ENCODE measurements at places on chromosomes 1 and 21.

DNA sequence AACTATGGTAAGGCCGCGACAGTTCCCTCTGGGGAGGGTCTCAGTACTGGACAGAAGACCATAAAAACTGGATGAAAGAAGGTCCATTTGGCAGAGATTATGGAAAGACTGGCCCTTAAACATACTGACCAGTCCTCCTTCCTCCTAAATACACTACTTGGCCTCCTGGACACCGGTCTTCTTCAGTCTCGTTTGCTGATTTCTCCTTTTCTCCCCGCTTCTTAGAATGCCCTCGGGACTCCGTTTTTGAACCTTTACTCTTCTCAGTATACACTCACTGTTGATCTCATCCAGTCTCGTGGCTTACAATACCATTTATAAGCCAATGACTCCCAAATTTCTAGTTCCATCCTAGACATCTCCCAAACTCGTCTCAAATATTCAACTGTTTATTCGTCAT is 694 bp upstream of the MRPL9 start:
- peak; percentile 4 for DNase-seq

- no peak for DNase-seq
These were observed 133.2 kb upstream of the ZBTB40 start for GRCh38 chr1:22318279-22318981.

DNA sequence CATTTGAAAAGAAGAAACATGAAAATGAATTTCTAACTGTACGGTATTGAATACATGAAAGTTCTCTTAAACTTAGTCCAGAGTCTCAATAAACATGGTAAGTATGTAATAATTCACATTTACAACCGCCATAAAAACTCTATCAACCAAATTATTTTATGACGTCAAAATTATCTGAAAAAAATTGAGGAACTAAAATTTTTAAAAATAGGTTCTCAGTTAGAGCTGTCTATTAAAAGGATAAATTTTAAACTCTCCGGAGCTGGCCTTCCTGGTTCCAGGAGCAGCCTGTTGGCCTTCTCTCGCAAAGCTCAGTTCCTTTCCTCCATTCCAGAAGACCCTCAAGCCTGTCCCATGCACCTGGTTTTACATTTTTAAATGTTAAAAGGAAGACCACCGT is 18.7 kb upstream of the ETS2 start:
- DNase-seq: no peak

DNA sequence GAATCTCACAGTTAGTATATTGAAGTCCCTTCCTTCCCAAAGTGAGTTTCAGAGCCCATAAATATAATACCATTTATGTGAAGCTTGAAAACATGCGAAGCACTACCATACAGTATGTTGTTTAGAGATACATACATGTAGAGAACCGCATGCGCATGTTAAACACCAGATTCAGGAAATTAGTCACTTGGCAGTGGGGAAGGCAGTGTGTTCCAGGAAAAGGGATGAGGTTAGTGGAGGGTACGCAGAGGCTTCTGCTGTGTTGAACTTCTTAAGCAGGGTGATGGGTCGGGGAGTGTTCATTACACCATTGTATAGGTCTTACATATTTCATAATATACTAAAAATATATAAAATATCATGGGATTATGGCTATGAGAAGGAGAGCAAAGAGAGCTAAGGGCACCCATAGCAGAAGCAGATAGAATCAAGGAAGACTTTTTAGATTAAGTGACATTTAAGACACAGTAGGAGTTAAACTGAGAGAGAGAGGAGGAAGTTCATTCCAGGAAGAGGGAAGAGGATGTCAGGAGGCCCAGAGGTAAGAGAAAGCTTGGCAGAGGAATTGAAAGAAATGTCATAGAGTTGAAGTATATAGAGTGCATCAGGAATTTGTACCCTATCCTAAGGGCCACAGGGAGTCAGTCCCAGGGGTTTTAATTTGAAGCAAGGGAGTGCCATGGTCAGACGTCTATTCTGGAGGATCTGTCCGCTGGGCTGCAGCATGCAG is 43.5 kb upstream of the SARS1 start:
- no peak for DNase-seq

Measured in EH (cell line).